Foreskin keratinocyte (primary cell): ENCODE measurements at places on chromosomes 4 and X.
A peak's percentile ranks its signal among the peaks of the same experiment; 100 is the strongest.

DNA sequence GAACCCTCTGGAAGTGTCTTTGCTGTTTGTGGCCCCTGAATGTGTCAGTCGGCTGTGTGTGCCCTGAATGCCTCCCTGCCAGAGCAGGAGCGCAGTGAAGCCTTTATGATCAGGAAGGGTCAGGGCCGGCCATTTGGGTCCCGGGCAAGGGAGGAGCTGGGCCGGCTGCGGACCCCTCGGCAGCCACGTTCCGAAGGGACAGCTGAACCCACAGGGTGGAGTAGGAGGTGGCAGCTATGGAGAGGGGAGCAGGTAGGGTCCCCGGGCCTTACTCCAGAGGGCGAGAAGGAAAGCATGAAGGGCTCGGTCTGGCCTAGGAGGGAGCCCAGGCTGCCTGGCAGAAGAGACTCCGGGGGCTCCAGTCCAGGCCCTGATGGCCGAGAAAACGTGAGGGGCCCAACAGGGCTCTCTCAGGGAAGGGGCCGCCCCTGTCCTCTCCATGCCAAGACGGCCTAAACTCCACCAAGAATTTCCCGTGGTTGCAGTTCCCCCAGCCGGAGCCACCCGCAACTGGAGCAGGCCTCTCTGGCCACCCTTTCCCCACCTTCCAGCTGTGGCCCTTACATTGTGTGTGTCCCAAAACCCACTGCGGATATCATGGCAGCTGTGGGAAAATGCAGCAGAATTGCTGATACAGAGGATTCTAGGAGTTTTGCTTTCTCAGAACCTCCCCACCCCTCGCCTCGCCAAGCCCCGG, 182.2 kb upstream of the STK26 start:
- DNase-seq = no peak

DNA sequence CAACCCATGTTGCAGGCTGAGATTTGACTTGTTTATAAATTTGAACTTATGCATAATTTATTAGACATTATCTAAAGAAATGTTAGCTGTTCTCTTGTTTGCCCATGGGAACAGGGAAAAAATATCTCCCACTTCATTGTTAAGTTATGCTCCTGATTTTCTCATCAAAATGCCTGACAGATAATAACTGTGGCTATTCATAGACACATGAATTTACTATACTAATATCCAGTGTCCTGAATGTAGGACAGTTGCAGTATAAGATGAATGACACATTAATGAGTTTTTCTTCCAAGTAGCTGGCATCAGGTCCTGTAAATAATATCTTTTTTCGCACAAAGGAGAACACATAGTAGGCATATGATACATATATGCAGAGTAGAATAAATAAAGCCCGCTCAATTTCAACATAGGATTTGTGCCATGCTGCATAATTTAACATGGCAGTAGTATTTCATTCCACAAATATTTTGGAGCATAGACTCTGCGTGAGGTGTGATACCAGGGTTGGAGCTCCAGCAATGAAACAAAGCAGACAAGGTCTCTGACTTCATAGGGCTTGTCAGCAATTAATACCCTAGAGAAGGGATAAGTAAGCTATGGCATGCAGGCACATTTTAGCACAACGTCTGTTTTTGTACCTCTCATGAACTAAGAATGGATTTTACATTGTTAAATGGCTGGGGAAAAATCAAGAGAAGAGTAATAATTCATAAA, 40.4 kb upstream of the DDX53 start:
- DNase-seq = no peak

DNA sequence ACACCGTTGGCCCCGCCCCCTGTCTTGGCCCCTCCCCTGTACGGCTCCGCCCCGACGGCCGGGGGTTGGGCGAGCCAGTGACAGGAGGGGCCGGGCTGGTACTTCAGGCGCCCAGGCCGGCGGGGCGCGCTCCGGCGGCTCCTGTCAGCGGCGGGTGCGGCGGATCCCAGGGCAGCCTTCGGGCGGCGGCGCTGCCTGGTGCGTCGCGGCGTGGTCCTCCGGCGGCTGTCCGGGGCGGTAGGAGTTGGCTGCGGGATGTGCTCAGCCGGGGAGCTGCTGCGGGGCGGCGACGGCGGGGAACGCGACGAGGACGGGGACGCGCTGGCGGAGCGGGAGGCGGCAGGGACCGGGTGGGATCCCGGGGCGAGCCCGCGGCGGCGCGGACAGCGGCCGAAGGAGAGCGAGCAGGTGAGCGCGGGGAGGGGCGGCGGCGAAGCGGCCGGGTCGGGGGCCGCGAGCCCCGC, at the start of gene FAM241A:
FAM241A (plus strand) TSS at position 129 of the 464 bp plus-strand sequence; CDS start at position 256, 127 bp downstream.
- DNase-seq = no peak

DNA sequence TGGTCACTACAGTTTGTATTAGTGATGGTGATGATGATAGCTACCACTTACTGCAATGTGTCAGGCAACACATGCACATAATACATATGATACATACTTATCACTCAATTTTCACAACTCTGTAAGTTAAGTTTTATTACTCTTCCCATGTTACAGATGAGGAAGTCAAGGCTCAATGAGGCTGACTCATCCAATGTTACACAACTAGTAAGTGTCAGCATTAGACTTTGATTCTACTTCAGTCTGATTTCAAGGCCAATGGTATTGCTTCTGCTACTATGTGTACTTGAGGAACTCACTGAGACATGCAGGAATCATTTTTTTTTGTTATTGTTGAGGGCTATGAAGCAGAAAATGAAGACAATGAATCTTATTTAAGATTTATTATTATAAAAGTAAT, 96.4 kb upstream of the TRPC5OS start:
- DNase-seq = no peak

DNA sequence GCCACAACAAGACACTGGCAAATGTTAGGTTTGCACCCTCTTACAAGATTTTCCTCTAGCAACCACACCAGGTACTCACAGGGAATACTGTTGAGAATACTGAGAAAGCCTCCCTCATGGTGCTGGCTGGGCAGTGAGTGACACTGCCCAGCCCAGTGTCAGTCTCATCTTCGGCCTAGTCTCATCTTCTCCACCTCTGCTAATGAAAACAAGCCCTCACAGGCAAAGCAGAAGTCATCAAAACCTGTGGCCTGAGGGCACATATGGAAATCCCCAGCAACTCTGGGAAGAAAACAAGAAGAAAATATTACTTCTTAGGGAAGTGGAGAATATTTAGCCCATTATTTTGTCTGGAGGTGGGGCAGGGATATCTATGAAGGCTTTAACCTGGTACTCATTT, 7.9 kb upstream of the ADAM29 start:
- peak; percentile 17 for DNase-seq

DNA sequence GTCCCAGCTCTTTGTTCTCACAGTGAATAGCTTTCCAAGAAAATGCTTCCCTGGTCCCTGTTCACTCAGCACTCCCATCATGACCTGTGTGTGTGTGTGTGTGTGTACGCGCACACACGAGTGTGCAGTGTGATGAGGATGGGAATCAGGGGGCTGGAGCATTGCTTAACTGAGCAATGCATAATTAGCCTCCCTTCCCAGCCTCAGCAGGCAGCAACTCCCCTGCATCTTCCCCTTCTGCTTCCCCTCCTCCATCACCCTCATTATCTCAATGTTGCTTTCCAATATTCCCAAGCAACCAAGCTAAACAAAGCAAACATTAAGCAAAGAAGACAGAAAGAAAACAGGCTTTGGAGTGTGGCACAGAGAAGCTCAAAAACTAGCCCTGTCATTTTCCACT, 137.0 kb downstream of the RBM47 start:
- no peak for DNase-seq

GRCh38 chrX:154967603-154968002, 54.9 kb downstream of the F8 start:
- peak; percentile 23 for DNase-seq

DNA sequence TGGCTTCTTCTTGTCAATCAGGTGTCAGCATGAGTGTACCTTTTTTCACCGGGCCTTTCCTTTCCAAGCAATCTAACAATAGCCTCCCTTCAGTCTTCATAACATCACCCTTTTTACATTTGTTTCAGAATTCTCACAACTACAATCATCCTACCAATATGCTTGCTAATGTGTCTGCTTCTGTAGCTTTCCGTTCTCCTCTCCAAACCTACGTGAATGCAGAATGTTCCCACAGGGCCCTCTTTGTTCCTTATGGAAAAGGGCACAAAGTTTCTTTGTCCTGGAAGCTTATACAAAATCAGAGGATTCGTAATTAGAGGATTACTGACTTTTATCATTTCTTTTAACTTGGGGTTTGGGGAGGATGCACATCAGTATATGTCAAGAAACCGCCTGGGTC, 461.8 kb downstream of the CENPC start:
- no peak for DNase-seq

DNA sequence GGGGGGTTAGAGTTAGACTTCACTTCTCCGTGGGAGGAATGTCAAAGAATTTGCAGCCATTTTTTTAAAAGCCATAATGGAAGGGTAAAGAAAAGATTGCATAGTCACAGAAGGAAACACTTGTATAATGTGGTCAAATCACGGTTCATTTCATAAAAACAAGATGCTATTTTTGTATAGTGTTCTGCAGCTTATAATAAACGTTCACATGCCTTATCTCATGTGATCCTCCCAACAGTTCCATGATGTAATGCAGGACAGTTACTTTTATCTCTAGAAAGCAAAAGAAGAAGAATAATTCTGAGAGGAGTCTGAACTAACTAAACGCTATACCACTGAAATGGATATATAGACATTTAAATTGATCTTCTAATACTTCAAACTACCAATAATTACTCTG, 71.3 kb upstream of the CAMK2D start:
- no peak for DNase-seq
